ENCODE measurements at places on chromosomes 7 and 10.

- DNase-seq = no peak
Measured at GRCh38 chr10:29481906-29482440, 152.8 kb downstream of the SVIL start.

DNA sequence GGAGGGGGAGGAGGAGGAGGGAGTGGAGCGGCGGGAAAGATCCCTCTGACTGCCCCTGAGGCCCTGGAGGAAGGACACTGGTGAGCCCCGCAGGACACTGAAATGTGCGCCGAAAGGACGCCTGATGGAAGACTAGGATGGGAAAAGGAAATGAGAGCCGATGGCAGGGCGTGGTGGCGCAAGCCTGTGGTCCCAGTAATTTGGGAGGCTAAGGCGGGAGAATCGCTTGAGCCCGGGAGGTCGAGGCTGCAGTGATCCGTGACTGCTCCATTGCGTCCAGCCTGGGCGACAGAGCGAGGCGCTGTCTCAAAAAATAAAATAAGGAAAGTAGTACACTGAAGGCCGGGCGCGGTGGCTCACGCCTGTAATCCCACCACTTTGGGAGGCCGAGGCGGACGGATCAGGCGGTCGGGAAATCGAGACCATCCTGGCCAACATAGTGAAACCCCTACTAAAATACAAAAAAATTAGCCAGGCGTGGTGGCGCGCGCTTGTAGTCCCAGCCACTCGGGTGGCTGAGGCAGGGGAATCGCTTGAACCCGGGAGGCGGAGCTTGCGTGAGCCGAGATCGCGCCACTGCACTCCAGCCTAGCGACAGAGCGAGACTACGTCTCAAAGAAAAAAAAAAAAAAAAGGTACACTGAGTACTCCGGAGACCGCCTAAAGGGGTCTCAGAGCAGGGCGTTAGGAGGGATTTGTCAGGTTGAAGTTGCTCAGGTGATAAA lies 561 bp upstream of the HNRNPF start:
- DNase-seq = peak; percentile 51

GRCh38 chr10:61223576-61223975 lies 229.6 kb downstream of the TMEM26 start:
- DNase-seq = no peak

- DNase-seq = no peak
Measured at GRCh38 chr7:137241655-137242360, 101.7 kb downstream of the PTN start.

GRCh38 chr10:76124280-76124679 lies 692.9 kb downstream of the LRMDA start:
- no peak for DNase-seq

DNA sequence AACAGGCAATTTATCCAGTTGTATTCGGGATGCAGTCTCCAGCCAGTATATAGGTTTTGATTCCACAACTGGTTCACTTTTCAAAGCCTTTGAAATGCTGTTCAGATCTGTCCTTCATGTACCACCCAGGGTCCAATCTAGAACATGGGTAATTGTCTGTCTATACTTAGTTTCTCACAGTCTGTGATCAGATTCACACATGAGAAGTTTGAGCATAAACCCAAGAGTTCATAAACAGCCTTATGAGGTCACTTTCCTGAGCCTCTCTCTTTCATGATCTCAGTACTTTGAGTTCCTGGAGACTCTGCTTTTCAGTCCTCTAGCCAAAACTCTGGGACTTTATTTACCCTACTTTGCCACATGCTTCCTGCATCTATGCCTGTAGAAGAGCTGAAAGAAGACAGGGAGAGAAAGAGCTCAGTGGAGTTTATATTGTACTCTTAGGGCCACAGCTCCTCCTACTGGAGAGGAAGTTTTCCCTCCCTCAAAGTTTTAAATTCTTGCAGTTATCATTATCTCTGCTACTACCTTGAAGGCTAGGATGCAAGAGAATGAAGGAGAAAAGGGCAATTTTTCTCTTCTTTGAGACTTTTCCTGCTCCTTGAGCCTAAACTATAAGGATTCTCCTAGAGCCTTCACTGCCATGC lies 172.0 kb downstream of the ZEB1 start:
- DNase-seq = no peak

DNA sequence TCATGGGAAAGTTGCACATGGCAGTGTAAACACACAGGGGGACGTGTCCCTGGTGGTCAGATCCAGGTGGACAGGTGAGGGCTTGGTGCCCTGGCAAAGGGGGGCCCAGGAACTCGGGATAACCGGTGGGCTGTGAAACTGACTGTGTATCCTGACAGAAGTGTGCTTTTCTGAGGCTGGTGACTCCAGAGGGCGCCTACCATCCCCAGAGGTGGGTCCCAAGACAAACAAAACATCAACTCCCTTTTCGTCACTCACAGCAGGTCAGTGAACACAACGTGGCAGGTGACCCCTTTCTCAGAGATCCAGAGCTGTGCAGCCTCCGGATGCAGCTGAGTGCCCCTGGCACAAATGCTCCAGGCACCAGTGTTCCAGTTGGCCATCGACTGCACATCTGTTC lies 56.0 kb upstream of the DDC start:
- no peak for DNase-seq

GRCh38 chr7:28358423-28358868 lies 53.9 kb upstream of the CREB5 start:
- no peak for DNase-seq

- DNase-seq = no peak
Measured at GRCh38 chr10:74081941-74082718, 68.5 kb downstream of the AP3M1 start.

DNA sequence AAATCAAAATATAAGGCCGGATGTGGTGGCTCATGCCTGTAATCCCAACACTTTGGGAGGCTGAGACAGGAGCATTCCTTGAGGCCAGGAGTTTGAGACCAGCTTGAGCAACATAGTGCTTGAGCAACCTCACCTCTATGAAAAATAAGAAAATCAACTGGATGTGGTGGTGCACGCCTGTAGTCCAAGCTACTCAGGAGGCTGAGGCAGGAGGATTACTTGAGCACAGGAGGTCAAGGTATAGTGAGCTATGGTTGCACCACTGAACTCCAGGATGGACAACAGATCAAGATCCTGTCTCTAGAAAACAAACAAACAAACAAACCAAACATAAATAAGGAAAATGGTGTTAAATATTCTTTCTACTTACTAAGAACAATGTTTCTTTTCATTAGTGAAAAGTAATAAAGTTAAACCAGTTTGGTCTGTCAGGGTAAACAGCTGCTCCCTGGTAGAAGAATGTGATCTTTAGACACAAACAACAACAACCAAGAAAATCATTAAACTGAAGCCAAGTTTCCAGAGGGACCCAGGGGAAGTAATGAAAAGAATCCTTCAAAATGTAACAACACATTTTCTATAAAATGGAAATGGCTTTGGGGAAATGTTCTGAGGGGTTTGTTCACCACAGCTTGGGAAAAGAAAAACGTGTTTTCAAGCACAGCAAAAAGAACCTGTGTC lies 17.5 kb upstream of the BAG3 start:
- DNase-seq = no peak

DNA sequence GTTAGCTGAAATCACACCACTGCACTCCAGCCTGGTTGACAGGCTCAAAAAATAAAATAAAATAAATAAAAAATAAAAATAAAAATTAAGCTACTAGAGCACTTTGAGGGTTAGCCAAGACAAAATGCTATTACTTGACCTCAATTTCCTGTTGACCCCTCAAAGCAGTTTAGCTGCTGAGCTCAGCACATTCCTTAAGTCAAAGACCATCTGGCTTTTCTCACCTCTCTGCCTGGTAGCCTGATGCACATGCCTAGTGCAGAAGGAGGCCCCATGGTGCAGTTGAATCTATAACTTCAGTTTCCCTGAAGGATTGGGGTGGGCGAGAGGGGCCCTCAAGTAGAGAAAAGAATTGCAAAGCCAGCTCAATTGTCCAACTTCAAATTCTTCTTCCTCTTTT lies 211.1 kb upstream of the GALNT17 start:
- no peak for DNase-seq

DNA sequence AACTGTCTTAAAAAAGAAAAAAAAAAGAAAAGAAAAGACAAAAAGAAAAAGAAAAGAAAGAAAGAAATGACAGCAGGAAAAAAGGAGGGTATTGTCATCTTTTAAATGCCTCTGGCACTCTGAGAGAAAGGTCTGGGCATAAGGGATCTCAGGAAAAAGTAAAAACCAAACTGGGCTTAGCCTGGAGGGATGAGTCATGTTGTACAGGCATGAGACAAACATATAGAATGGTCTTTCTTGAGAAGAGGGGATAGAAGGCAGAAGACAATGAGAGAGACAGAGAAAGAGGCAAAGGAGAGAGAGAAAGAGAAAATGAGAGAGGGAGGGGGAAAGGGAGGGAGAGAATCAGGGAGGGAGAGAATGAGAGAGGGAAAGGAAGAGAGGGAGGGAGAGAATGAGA lies 32.3 kb upstream of the KCNMA1 start:
- no peak for DNase-seq
